ELF-1 (cell line): ENCODE measurements at places on chromosomes 16 and 17.
A peak's percentile ranks its signal among the peaks of the same experiment; 100 is the strongest.

GRCh38 chr16:122361-122760 is 16.1 kb downstream of the NPRL3 start:
- no peak for DNase-seq

DNA sequence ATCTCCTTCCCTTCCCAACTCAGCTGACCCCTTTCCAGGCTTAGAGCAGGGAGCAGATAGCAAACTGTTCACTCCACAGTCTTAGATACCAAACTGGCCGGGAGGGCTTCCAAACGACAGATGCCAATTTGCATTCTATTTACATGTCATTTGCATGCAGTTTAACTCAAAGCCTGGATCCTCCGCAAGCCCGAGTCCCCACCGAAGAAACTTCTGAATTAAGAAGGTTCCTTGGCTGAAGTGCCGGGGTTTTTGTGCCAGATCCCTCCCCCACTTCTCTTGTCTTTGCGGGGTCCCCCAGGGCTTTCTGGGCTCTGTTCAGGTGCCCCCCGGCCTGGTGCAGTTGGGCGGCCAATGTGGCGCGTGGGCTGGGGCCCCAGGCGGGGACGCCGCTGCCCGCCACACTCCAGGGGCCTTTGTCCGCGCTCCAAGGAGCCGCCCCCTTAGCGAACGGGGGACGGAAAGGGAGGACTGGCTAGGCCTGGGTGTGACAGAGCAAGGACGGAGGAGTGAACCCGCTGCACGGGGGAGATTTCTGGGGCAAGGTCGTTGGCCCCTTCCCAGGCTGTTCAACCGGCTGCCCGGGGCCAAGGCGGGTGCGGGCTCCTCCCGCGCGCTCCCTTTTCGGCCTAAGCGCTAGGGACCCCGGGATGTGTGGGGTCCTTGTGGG is 1.2 kb downstream of the GPRC5B start:
- DNase-seq, result peak; percentile 81

DNA sequence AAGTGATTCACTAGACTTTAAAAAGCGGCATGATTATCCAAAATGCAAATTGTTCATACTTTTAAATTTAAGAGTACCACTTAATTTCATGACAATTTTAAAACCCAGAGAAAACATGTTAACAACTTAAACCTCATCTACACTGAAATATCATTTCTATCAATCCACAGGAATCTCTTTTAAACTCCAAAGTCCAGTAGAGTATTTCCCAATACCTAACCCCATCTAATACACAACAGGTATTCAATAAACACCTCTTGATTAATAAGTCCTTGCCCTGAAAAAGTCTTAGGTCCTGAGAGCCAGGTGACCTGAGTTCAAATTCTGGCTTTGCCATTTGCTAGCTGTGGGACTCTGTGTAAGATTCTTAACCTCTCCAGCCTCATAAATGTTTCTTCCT is 14.7 kb downstream of the CEP20 start:
- DNase-seq, result no peak

DNA sequence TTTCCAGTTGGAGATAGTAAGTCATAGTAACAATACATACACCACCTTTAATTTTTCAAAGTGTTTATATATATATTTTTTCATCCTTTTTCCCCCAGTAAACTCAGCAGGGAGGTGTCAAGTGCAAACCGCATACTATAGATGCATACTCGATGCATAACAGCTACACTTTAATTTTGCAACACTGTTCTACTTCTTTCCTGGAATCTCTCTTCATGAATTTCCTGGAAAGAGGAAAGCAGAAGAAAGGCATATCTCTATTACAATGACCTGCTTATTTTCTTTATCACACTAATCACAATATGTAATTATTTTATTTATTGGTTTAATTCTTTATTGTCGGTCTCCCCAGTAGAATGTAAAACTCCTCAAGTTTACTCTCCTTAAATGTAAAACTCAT is 140.0 kb downstream of the SNX11 start:
- no peak for DNase-seq

- DNase-seq, result no peak
These were observed 4.3 kb downstream of the SLC5A2 start for GRCh38 chr16:31487071-31487719.

GRCh38 chr16:79728048-79728922 is 127.7 kb upstream of the MAF start:
- DNase-seq, result no peak
